ENCODE measurements at places on chromosomes 7 and 10. TPM values are rescaled to one million over a fixed set of nuclear protein-coding genes. Genes with fewer than 3 reads are reported as not detected.

The NUTM2B gene
- polyA plus RNA-seq: not detected

The ZNF3 gene
- 5.2 TPM for polyA plus RNA-seq

The ZMYND11 gene
- 58.9 TPM for polyA plus RNA-seq

The CAV2 gene
- polyA plus RNA-seq: not detected

The PRR15 gene
- polyA plus RNA-seq: not detected

The ZNF438 gene
- polyA plus RNA-seq: 5.0 TPM

The HMX3 gene
- not detected for polyA plus RNA-seq

The PDE6C gene
- not detected for polyA plus RNA-seq

The PROSER2 gene
- polyA plus RNA-seq: not detected

The DNAJC12 gene
- not detected for polyA plus RNA-seq

All from immature natural killer cell (primary cell).